Cerebellum (tissue), 4 donors: ENCODE measurements at places on chromosomes 3 and 15. TPM values are rescaled to one million over a fixed set of nuclear protein-coding genes. Genes with fewer than 3 reads are reported as not detected.

Gene KCNMB2
- total RNA-seq, result 13.6 TPM

Gene ALCAM
- total RNA-seq, result 68.6 TPM

Gene CACNA1D
- total RNA-seq, result 27.9 TPM

Gene GOLGA8S
- 0.18 TPM for total RNA-seq

Gene TM4SF1
- 22.4 TPM for total RNA-seq

Gene NR1D2
- 24.0 TPM for total RNA-seq

Gene AMOTL2
- total RNA-seq, result 49.3 TPM

Gene ZIC1
- 662 TPM for total RNA-seq

Gene SOX14
- 0.73 TPM for total RNA-seq

Gene DENND4A
- 55.3 TPM for total RNA-seq

Gene CTXND1
- 7.3 TPM for total RNA-seq

Gene ITIH1
- 0.18 TPM for total RNA-seq

Gene ACKR2
- total RNA-seq, result not detected

Gene ACAA1
- total RNA-seq, result 22.4 TPM

Gene KIF15
- 11.0 TPM for total RNA-seq

Gene CHRNA3
- total RNA-seq, result 7.6 TPM

Gene DNAJA4
- total RNA-seq, result 26.5 TPM

Gene ADAMTS7
- 25.9 TPM for total RNA-seq

Gene IQCF5
- total RNA-seq, result not detected

Gene IL5RA
- 3.1 TPM for total RNA-seq

Gene SEMA6D
- 102 TPM for total RNA-seq

Gene RAD54L2
- 33.5 TPM for total RNA-seq

Gene TMEM40
- not detected for total RNA-seq

Gene MITF
- 2.0 TPM for total RNA-seq
